ENCODE measurements at places on chromosomes 7 and 10.

- DNase-seq: no peak
These were observed 128.3 kb downstream of the CCDC3 start for GRCh38 chr10:12873172-12873571.

DNA sequence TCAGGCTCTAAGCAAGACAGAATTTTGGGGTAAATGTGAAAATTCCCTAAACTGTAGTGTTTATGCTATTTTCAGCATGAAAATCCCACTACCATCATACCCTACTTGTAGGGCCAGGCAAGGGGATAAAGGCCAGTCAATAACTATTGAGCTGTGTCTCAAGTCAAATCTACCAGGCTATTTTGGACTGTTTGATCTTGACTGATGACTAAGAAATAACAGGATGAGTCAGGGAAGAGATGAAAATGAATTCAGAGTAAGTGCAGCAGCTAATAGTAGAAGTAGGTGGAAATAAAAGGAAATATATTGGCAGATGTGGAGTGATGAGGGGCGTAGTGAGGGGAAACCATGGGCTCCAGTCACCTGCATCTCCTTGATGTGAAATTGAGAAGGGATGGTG, 225.8 kb upstream of the PHYHIPL start:
- no peak for DNase-seq

- DNase-seq: no peak
These were observed 7.5 kb upstream of the TECTB start for GRCh38 chr10:112275512-112276245.

DNA sequence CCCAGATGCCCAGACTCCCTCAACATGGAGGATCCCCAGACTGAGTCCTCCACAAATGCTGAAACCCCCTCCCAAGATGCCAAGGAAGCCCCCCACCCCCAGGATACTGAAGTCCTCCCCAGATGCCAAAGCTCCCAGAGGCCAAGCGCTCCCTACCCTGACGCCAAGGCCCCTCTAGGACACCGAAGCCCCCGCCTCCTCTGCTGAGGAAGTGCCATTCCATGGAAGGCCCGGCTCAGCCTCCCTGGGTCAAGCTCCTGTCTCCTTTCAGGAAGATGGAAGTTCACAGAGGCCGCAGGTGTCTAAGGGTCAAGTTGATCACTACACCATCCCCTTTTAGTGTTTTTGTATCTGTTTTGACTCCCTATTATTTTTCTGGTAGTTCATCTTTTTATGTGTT, 606.8 kb downstream of the DNAJB6 start:
- no peak for DNase-seq

- DNase-seq: no peak
These were observed 223.7 kb downstream of the LHFPL3 start for GRCh38 chr7:104552102-104552501.

Measured in natural killer cell treated with Interleukin-12 subunit alpha and Interleukin-12 subunit beta and Interleukin-15 and Interleukin-18, amount 100 ng/mL, for 72 hours (primary cell).